ENCODE measurements at places on chromosomes 3 and 15. TPM values are rescaled to one million over a fixed set of nuclear protein-coding genes. Genes with fewer than 3 reads are reported as not detected.

- DNase-seq: no peak
These were observed 495.9 kb upstream of the NAALADL2 start for GRCh38 chr3:174363256-174363655.

DNA sequence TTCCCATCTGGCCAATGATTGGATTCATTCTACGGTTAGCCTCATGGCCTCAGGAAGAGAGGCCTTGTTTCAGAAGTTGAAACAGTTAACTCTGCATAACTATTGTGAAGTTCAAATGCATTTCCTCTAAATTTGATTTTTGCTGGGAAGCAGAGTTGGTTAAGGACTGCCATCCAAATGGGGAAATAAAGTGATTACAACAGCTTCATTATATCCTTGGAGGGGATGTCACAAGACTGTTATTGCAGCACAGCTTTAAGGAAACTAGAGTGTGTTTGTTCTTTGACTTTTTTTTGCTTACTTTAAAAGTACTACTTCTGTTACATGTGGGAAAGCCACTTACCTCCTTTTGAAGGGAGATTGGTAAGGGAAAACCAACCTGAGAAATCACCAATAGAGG is 164.8 kb downstream of the AKAP13 start:
- no peak for DNase-seq

DNA sequence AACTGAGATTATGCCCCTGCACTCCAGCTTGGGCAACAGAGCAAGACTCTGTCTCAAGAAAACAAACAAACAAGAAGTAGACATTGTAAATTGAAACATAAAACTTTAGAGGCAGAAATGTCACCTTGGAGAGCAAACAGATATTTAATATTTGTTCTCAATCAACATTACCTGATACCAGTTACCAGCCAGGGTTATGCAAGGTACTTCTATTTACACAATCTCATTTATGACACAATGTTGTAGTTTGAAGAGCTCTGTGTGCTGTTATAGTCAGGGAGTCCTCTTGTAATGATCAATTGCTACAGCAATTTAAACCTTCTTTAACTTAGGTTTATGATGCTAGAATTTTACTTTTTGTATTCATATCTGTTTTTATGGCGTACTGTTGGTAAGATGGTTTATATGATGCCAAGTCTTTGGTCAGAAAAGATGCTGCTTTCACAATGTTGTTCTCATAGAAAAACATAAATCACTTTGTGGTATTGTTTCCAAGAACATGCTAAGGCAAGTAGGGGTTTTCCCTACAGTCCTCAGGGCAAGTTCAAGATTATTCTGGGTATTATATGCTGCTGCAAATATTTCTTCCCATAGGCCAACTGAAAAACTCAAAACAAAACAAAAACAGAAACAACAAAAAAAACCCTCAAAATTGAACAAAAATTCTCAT is 173.5 kb downstream of the TNIK start:
- no peak for DNase-seq

GRCh38 chr15:90571063-90571541 is 41.4 kb downstream of the CRTC3 start:
- no peak for DNase-seq

DNA sequence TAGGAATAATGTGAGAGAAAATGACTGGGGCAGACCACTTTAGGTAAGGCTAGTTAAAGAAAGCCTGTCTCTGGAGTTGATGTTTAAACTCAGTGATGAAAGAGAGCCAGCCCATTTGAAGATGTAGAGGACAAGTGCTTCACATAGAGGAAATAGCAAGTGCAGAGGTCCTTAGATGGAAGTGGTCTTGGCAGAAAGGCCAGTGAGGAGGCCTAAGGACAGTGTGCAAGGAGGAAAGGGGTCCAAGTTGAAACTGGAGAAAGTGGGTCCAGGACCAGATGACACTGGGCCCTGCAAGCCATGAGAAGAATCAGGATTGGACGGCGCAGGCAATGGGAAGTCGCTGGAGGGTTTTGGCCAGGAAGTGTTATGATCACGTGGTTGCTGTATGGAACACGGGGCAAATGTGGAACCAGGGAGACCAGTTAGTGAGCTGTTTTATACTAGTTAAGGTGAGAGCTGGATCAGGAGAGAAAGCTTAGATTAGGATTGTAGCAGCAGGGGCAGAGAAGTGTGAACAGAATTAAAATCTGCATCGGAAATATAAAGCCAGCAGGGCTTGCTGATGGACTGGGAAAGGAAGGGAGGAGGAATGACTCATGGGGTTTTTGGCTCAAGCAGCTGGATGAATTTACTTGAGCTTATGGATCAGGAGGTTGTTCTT is 48.0 kb upstream of the SCAANT1 start:
- DNase-seq: no peak

The SLC6A11 gene
- total RNA-seq: 2.6 TPM

- no peak for DNase-seq
These were observed 3.6 kb upstream of the EIF4E3 start for GRCh38 chr3:71728632-71729342.

The AADACL2 gene
- total RNA-seq: not detected

All from neural crest cell (in vitro differentiated cells).